Omental fat pad (tissue), 4 donors: ENCODE measurements at places on chromosomes 12 and 14. TPM values are rescaled to one million over a fixed set of nuclear protein-coding genes. Genes with fewer than 3 reads are reported as not detected.

- no peak for DNase-seq
Measured at GRCh38 chr14:59619061-59619460, 42.4 kb upstream of the CCDC175 start.

GRCh38 chr14:50676814-50677516 is 8.9 kb upstream of the SAV1 start:
- no peak for DNase-seq

IL31 gene
- total RNA-seq, result not detected

TMEM52B gene
- total RNA-seq, result 0.84 TPM

BLOC1S1 gene
- total RNA-seq, result 247 TPM

MIP gene
- not detected for total RNA-seq
